ENCODE measurements at places on chromosomes 12 and 14.
A peak's percentile ranks its signal among the peaks of the same experiment; 100 is the strongest.

DNA sequence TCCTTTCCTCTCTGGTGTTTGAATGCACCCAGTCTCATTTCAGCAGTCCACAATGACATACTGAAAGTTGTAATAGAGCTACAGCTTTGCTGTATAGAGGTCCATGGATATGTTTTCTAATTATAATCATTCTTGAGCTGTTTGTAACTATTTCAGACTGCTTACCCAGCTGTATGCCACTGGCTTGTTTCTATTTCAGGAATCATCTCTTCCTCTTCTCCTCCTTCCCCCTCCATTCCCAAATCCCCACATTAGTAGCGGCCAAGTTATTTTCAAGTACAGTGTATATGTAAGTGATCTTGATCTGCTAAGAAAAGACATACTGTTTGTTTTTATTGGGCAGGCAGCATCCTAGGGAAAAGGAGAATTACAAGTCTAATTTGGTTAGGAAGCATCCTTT lies 775.0 kb downstream of the DIO2 start:
- DNase-seq = no peak

DNA sequence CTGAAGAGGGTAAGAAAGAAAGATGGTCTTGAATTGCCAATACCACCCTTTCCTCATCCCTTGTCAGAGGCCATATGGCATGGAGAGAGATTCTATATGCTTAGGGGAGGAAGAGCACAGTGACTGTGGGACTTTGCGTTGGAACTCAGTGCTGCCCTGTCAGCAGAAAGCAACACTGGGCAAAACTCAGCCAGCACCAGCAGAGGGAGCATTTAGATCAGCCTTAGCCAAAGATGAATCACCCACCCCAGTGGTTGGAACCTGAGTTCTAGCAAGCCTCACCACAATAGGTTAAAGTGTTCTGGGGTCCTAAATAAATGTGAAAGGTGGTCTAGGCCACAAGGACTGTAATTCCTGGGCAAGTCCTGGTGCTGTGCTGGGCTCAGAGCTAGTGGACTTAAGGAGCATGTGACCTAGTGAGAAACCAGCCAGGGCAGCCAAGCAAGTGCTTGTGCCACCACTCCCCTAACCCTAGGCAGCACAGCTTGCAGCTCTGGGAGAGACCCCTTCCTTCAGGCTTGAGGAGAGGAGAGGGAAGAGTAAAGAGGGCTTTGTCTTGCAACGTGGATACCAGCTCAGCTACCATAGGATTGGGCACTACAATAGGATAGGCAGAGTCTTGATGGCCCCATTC lies 11.4 kb upstream of the BCAT1 start:
- peak; percentile 24 for DNase-seq

- no peak for DNase-seq
These were observed 85.5 kb upstream of the VRK1 start for GRCh38 chr14:96711559-96712267.

DNA sequence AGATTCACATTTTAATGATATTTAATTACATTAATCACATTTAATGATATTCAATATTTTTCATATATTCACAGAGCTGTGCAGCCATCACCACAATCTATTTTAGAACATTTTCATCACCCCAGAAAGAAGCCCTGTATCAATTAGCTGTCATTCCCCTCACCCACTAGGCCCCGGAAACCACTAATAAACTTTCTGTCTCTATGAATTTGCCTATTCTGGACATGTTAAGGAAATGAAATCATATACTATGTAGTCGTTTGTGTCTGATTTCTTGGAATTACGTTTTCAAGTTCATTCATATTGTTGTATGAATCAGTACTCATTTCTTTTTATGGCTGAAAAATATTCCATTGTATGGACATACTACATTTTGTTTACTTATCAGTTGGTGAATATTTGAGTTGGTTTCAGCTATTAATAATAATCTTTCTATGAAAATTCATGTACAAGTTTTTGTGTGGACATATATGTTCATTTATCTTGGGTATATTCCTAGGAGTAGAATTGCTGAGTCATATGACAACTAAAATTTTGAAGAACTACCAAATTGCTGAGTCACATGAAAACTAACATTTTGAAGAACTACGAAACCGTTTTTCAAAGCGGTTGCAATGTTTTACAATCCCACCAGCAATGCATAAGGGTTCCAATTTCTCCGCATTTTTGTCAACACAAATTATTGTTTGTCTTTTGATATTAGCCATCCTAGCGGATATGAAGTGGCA lies 11.7 kb upstream of the OTOGL start:
- DNase-seq = no peak

- DNase-seq = no peak
These were observed 433.8 kb upstream of the MIS18BP1 start for GRCh38 chr14:45686771-45687170.

GRCh38 chr12:105935106-105935505 lies 203.6 kb downstream of the NUAK1 start:
- no peak for DNase-seq

All from eye (tissue), 1 donor.